ENCODE measurements at places on chromosomes 4 and X. TPM values are rescaled to one million over a fixed set of nuclear protein-coding genes. Genes with fewer than 3 reads are reported as not detected.

DNA sequence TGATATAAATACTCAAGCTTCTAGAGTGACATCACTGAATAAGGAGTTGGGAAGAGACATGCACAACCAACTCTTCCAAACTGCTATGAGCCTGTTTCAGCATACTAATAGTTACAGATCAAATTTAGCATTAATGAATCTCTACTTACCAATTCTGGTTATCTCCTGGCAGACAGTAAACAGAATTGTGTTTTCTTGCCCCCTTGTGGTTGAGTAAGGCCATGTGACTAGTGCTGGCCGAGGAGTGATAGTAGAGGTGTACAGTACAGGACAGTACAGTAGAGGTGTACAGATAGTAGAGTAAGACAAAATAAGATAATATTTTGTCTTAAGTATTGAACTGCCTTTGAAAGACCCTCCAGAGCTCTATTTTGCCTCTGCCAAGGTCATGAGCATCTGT, 681.4 kb downstream of the GABRG1 start:
- no peaks in the 10 kb centered on the region for H3K4me1 ChIP-seq
- no peaks in the 10 kb centered on the region for H3K36me3 ChIP-seq
- H3K4me3 ChIP-seq, result no peak overlapping the region
- no peak for DNase-seq
- no peak overlapping the region for H3K27ac ChIP-seq
- H3K27me3 ChIP-seq, result no peaks in the 10 kb centered on the region

DNA sequence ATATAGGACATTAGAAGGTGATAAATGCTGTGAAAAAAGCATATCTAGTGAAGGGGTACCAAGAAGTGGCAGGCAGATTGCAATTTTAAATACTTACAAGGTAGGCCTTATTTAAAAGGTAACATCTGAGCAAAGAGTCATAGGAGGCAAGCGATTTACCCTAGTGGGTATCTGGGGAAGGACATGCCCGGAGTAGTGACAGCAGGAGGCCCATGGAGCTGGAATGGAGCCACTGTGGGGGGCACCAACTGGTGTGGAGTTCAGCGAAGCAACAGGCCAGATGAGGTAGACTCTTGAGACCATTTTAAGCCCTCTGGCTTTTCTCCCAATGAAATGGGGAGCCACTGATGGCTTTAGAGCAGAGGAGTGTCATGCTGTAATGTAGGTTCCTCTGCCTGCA, 37.3 kb downstream of the SEC24D start:
- no peaks in the 10 kb centered on the region for H3K27me3 ChIP-seq
- peaks cover 20% of the 10 kb centered on the region for H3K36me3 ChIP-seq
- H3K4me3 ChIP-seq, result no peak overlapping the region
- DNase-seq, result no peak

- no peak for DNase-seq
- no peaks in the 10 kb centered on the region for H3K4me1 ChIP-seq
- no peak overlapping the region for H3K4me3 ChIP-seq
These were observed 2210.5 kb downstream of the PCDH7 start for GRCh38 chr4:32930700-32931099.

GRCh38 chr4:86718152-86718551, 124.0 kb downstream of the PTPN13 start:
- no peaks in the 10 kb centered on the region for H3K4me1 ChIP-seq
- no peak for DNase-seq
- no peaks in the 10 kb centered on the region for H3K27me3 ChIP-seq
- H3K4me3 ChIP-seq, result no peak overlapping the region
- H3K36me3 ChIP-seq, result no peaks in the 10 kb centered on the region

- H3K4me3 ChIP-seq, result no peak overlapping the region
- H3K27me3 ChIP-seq, result no peaks in the 10 kb centered on the region
- no peaks in the 10 kb centered on the region for H3K36me3 ChIP-seq
- H3K27ac ChIP-seq, result no peak overlapping the region
- no peaks in the 10 kb centered on the region for H3K4me1 ChIP-seq
These were observed 182.7 kb upstream of the FAT4 start for GRCh38 chr4:125131891-125132680.

BMP15 gene
- not detected for total RNA-seq

All from colonic mucosa (tissue), 4 donors.